ENCODE measurements at places on chromosomes 6 and 20.

GRCh38 chr6:16355238-16355637 lies 116.9 kb downstream of the GMPR start:
- no peak for DNase-seq

DNA sequence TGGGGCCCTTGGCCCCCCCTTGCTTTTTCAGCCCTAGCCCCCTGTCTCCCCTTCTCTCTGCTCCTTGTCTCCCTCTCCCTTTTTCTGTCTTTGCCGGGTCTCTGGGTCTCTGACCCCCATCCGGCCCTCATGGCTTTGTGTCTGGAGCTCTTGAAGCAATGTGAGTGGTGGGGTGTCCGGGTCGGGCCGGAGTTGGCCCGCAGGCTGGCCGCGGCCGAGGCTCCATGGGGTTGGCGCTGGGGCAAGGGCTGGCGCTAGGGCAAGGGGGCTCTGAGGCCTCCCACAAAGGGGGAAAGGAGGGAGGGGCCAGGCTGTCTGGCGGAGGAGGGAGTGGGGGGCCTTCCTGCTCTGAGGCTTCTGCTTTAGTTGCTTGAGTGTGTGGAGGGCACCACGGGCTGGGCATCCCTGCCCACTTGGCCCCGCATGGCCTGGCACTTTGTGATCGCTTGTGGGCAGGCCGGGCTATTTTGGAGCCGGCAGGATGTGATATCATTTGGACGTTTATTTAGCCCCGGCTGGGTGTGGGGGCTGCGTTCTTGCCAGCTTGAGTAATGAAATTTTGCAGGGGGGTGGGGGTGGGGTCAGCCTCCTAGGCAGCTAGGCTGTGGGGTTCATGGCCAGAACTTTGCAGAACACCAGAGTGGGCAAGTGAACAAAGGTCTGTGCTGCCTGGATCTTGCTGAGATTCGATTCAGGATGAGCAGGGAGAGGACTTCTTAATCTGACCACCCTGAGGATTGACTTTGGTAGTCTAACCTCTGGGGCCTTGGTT lies 78.7 kb upstream of the MYL9 start:
- no peak for DNase-seq

DNA sequence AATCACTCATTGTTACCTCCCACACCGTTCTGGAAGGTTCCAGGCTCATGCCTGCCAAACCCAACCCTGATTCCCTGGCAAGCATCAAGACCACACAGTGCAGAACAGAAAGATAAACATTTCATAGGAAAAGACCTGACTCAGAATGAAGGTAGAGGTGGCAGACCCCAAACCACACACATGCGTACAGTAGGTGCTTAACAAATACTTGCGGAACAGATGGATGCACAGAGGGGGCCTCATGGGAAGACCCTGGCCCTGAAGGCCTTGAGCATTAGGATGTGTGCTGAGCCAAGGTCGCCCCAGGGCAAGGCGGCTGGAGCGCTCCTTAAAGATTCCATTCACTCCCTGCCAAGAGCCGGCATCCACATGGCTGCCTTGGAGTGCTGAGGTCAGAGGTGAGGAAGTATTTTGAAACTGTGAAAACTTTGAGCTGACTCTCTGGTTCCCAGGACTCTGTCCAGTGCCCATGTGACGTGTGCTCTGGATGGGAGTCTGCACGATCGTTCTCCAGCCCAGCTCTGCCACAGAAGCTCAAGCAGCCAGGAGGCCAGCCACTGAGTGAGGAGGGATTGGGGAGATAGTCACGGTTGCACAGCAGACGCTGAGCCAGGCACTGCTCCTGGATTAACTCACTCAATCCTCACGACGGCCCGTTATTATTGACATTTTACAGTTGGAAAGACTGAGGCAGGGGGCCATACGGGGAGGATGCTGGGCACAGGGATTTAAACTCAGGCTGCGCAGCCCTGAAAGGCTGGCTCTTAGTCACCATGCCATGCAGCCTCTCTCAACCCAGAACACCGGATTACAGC lies 65.5 kb upstream of the AFDN start:
- no peak for DNase-seq

GRCh38 chr6:137297887-137298286 lies 78.7 kb upstream of the IFNGR1 start:
- no peak for DNase-seq

GRCh38 chr6:36618366-36619355 lies 24.5 kb downstream of the SRSF3 start:
- no peak for DNase-seq

DNA sequence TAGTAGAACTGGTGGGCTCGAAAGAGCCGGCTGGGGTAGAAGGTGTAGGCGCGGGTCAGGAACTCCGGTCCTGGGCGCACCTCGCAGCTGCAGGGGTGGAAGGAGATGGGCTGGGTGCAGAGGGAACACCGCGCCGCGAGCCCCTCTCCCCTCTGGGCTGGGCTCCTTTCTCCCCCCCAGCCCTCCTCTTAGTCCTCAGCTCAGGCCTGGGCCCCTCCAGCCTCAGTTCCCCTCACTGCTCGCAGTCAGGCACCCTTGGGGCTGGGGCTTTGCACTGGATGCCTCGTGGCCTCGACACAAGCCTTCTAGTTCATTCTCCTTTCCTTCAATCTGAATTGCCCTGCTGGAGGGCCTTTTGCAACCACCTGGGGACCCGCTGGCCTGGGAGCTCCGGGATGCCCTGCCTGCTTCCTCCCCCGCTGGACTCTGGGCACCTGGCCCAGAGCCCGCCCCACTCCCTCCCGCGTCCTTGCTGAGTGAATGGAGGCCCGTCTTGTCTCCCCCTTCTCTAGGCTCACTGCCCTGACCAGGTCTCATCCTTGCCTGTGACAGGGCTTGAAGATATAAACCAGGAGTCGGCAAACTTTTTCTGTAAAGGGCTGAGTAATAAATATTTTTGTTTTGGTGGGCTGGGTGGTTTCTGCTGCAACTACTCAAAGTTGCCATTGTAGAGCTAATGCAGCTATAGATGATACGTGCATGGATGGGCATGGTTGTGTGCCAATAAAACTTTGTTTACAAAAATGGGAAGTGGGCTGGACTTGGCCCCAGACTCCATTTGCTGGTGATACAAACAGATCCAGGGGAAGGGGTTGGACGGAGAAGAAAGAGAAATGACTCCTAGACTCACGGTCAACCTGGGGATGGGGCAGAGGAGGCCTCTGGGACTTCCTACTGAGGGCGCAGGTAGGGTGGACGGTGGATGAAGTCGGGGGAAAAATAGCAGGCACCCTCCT lies 47.3 kb downstream of the APCDD1L start:
- DNase-seq: no peak

DNA sequence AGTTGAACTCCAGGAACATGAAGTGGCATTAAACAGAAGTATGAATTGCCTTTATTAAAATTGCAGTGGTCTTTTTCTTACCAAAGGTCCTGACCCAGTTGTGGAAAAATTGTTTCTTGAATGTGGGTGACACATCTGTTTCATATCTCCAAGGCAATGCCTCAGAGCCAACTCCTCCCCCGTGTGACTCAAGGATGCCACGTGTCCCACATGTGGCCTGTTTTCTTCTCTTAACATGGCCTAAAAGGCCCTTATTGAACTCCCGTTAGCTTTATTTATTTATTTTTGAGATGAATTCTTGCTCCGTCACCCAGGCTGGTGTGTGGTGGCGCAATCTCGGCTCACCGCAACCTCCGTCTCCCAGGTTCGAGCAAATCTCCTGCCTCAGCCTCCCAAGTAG lies 128.4 kb upstream of the ESR1 start:
- no peak for DNase-seq

DNA sequence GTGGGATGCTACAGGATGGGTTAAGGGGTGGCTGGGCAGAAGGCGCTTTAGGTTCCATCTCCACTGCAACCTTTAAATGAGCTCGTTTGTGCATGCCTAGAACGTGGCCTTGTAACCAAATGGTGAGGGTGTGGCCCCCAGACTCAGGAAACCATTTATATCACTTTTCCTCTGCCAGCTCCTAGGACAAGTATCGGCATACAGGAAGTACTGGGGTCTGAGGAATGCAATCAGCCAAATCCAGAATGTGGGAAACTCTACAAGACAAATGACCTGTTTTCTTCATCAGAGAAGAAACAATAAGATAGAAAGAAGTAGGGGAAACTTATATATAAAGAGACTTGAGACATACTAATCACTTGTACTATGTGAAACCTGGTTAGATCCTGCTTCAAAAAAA lies 21.2 kb downstream of the AK9 start:
- no peak for DNase-seq

GRCh38 chr6:169723200-169723909 lies 945 bp downstream of the PHF10 start:
- DNase-seq: no peak

GRCh38 chr20:50394569-50394968 lies 115.6 kb upstream of the PTPN1 start:
- no peak for DNase-seq

DNA sequence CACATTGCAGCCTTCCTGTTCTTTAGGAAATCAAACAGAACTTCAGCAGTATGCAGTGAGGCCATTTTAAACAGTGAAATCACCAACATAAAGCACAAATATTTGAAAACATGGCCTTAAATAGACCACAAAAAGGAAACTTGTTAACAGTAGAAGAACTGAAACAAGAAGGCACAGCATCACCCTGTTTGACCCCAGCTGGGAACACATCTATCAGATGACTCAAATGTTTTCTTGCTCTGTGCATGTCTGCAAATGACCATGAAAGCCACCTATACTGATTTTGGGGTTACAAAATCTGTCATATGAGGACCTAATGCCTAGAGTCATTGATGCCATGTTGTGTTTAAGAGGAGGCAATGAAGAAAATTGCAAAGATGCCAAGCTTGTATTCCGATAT lies 123.8 kb upstream of the ADGRF1 start:
- DNase-seq: no peak

DNA sequence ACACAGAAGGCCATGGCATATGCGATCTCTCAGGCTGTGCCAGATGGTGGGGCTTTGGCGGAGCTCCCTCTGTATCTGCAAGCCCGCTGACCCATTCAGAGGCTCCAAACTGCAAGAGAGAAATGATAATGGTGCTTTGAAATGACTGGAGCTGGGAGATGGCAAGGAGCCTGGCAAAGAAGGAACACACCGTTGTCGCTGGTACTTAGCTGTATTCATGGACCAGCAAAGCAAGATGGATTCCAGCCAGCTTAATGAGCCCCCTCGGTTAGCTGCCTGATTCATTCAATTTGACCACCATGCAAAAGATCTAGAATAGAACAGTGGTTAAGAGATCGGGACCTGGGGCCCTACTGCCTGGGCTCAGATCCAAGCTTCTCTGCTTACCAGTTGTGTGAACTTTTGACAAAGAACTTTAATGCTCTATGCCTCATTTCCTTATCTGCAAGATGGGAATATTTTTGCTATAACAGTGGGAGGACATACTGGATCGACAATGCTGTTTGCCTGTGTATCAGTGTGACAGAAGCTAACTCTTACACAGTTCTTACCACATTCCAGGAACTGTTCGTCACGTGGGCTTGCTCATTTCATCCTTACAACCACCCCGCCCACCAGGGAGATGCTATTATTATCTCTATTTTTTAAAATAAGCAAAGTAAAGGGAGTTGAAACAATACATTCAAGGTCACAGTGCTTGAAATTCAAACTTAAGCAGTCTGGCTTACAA lies 317.8 kb upstream of the SULF2 start:
- no peak for DNase-seq

DNA sequence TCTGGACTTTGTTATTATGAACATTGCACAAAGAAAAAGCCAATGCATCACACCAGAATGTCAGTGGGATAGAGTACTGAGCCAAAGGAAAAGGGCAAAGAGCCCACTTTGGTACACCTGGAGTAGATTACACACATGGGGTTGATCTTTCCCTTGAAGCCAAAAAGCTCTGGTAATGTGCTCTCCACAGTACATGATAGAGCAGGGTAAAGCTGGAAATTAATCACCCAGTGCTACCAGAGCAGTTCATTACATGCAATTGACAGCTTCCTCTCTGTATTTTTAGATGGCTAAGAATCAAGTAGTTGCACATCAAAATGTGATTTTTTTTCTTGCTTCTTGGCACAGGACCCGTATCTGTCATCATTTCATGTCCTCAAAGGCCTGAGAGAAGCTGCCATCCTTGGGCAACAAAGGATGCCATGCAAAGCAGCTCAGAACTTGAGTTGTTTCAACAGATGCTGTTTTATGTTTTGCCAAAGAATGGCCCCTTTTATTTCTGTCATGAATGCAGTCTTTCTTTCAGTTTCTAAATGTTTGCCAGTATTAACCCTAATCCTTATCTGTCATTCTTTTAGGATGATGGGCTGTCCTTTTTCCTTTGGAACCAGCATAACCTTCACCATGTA lies 88.1 kb downstream of the HDGFL1 start:
- DNase-seq: no peak

DNA sequence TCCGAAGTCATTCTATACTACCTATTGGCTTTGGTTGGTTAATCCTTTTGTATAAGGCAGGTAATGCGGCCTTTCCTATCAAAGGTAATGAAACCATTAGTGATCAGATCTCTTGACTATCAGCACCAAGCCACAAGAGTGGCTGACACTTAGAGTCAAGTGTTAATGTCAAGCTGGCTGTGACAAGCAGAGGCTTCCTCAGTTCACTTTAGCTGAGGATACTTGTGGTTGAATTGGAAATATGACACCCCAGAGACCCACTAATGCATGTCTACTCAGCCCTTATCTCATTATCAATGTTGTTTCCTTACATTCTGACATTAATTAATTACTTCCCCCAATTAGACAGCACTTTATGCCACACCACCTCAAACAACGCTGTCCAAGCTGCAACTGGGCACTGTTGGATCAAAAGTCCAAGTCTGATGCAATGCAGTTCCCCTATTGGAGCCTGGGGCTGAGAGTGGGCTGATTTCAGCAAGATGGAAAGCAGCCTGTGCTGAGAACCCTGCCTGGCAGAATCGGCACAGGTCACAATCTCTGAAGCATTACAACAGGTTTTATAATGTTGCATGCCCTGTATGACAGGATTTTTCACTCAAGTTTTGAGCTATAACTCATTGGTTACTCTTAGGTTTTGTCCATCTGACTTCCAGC lies 273.5 kb downstream of the COL12A1 start:
- DNase-seq: no peak

DNA sequence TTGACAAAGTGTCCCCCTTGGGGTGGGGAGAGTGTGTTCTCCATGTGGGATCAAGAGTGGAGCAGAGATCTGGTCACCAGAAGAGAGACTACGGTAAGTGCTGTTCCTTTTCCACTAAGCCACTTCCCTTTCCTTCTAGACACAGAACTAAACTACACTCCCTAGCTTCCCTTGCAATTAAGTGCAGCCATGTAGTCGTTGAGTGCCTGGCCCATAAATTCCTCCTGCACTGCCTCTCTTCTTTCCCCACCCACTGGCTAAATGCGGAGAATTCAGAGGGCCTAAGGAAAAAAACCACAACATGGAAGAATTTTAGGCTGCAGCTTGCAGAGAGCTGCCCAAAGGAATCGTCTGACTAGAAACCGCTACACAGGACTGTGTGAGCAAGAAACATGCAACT lies 1.5 kb downstream of the WDR27 start:
- DNase-seq: no peak

DNA sequence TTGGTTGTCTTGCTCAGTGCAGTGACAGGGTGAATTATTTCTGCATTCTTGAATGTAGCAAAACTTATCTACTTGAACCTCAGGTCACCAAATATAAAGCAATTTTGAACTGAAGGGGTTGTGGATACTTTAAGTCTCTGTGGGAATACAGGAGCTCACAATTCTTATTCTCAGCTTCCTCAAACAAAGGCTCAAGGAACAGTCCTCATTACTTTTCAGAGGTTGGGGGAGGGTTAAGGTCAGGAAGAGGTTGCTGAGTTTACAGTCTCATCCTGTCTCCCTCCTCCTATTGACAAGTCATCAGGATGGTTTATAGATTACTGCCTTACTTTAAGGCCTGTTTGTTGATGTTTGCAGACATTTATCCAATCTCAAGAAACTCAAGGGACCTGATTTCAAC lies 143.6 kb upstream of the SPACA1 start:
- no peak for DNase-seq

- DNase-seq: no peak
Observed at GRCh38 chr20:44110816-44111568, 76.0 kb downstream of the JPH2 start.

GRCh38 chr6:24883618-24884017 lies 52.1 kb downstream of the RIPOR2 start:
- no peak for DNase-seq
